ENCODE measurements at places on chromosomes 16 and 17. TPM values are rescaled to one million over a fixed set of nuclear protein-coding genes. Genes with fewer than 3 reads are reported as not detected.

PRSS27 gene
- polyA plus RNA-seq = 10.5 TPM

CCL4 gene
- not detected for polyA plus RNA-seq

CCL11 gene
- not detected for polyA plus RNA-seq

DNA sequence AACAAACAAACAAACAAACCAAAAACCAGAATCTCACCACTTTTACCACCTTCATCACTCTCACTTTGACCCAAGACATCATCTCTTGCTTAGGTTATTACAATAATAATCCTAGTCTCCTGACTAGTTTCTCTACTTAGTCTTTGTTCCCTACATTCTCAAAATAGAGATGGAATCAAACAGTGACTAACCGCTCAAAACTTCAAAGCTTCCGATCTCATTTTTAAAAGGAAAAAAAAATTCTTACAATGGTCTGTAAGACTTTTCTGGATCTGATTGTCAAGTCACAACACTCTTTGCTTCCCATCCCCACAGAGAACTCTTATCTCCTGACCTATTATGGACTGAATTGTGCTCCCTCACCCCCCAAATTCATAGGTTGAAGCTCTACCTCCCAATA is 60.9 kb downstream of the SPAG9 start:
- H3K27ac ChIP-seq = no peak overlapping the region
- no peaks in the 10 kb centered on the region for H3K27me3 ChIP-seq
- no peaks in the 10 kb centered on the region for H3K36me3 ChIP-seq
- peaks cover 2% of the 10 kb centered on the region for H3K4me1 ChIP-seq
- H3K4me3 ChIP-seq = no peak overlapping the region
- no peak for DNase-seq

All from H1 (cell line).